Brain microvascular endothelial cell (primary cell): ENCODE measurements at places on chromosomes 1 and 21.

DNA sequence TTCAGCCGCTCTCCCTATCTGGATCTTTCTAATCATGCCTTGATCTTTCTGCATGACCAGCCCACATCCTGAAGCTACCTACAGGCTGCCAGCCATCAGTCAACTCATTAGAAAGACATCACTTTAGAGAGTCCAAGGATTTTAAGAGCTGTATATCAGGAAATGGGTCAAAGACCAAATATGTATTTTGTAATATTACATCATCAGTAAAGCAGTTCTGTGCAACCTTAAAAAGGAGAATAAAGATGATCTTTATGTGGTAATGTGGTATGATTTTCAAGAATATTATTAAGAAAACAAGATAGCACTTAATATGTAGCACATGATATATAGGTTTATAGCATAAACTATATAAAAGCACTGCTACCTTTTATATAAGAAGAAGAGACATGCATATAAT, 47.6 kb downstream of the SLC30A7 start:
- no peak for DNase-seq

- peak; percentile 87 for DNase-seq
Measured at GRCh38 chr1:201916649-201917249, 28.1 kb downstream of the SHISA4 start.

- DNase-seq: no peak
Measured at GRCh38 chr1:18946550-18947381, 9.7 kb downstream of the IFFO2 start.

- DNase-seq: no peak
Measured at GRCh38 chr1:53138991-53139884, 3.2 kb downstream of the SLC1A7 start.

DNA sequence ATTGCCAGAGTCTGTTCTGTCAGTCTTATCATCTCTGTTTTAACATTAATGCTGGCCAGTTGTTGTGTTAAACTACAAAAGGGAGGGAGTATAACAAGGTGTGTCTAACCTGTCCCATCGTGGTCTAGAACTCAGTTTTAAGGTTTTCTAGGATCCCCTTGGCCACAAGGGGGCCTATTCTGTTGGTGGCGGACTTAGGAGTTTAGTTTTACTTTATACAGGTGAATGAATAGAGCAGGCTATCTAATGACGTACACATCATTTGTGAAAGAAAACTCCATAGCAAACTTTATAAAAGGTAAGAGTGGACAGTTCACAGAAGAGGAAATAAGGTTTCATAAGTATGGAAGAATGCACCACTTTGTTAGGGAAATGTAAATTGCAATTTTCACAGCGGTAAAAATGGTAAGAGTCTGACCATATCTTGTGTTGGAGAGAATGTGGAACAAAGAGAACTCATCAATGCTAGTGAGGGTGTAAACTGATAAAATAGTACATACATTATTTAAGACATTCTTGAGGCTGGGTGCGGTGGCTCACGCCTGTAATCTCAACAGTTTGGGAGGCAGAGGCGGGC, 2.5 kb upstream of the ATF6 start:
- no peak for DNase-seq

GRCh38 chr21:33968080-33968994, 52.7 kb upstream of the ATP5PO start:
- peak; percentile 64 for DNase-seq

DNA sequence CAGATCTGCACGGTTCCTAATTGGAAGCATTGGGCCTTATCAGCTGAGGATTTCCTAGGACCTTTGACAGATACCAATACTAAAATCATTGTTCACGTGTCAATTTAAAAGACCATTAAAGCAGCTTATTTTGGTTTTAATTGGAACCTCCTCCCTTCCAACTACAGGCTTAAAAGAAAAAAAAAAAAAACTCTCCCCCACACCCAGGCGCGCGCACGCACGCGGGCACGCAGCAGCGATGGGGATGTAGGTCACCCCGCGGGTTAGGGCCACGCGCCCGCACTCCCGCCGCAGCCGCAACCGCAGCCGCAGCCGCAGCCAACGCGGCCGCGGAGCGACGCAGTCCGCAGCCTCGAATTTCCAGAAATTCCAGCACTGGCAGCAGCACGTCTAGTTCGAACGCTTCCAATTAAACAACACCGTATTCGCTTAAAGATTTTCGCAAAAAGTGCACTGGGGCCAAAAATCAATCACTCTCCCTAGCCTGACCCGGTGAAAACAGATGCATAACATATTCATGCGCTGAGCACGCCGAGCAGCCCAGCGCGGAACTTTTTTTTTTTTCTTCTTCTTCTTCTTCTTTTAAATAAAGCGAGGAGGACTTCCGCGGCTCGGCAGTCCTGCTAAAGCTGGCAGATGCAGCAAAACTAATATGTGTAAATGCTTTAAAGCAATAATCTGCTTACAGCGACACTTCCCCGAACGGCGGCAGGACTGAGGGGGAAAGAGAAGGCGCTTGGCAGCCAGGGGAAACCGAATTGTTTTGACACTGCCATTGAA, 13.3 kb upstream of the BARHL2 start:
- no peak for DNase-seq

DNA sequence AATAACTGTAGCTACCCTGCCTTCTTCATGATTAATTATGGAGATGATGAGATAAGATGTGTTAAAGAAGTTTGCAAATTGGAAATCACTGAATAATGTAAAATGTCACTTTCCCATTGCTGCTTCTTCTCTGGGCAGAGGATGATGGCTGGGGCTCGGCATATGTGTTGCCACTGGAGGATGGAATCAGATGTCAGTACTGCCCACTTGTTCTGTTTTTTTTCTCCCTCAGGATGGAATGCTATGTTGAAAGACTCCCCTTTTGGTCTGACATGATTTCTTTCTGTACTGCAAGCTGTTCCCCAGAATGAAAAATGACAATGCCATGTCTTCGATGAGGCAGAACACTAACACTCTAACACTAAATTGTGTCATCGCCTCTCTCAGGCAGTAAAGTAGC, 373.9 kb upstream of the SPAG17 start:
- DNase-seq: no peak

DNA sequence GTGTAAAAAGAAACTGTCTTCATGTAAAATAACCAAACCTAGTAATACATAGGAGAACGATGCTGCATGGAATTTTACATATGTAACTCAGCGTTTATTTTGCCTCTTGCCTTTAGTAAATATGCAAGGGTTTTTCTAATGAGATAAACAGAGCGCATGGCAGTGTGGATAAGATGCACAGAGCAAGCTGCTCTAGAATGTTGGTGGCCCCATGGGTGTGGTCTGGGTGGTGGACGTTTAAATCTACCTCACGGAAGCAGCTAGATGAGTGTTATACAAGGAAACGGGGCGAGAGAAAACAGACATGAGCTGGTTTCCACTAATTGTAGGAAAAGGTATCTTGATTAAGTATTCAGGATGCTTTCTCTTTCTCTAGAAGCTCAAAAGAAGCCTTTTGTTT, 205.9 kb downstream of the DSCAM start:
- DNase-seq: no peak

- DNase-seq: no peak
Measured at GRCh38 chr1:9822897-9823692, 670 bp downstream of the CLSTN1 start.

DNA sequence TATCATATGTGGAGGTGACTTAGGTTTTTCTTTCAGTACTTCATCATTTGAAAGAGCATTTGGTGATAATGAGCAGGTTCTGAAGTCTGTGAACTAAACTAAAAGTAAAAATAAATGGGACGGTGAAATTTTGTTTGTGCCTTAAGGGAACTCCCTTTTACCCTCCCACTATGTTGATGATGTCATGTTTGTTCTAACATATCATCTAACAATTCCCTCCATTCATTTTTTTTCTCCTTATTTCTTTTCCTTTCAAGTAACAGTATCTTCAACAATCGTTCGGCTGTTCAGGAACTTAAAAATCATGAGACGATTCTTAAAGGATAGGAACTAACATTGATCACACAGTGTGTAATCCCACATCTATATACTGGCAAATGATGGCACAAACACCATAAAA, 30.0 kb upstream of the IRF2BP2 start:
- DNase-seq: no peak

DNA sequence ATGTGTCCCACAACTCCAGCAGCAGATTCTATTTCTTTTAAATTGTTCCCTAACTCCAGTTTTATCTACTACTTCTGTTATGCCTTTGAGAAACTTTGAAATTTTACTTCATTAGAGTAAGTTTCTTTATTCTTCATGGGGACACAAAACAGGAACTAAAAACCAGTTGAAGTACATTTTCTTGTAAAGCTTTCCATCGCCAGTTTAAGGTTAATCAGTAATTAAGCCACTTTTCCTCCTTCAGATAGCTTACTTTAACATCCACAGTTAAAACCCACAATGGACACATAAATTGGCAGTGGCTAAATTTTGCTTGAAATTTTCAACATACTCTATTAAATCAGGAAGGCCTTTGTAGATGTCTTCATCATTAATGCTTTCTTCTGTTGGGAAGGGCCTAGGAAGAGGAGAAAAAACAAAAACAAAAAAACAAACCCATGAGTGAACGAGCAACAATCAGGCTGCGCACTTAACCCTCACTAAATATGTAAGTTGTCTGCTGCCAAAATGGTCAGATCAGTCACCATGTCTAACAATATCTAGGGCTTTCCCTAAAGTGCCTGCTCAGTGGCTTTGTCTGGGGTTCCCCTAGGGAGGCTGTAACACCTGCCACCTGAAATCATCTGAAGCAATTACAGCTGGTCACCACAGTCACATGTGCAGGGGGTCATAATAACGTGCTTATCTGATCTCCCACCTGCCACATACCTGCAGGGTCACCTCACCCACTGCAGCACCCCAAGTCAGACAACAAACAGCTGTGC, 187.9 kb downstream of the VAV3 start:
- no peak for DNase-seq

- DNase-seq: no peak
Measured at GRCh38 chr1:54805981-54806381, 4.9 kb upstream of the TTC22 start.

- DNase-seq: no peak
Measured at GRCh38 chr1:1221887-1222574, 8.1 kb upstream of the TNFRSF4 start.

DNA sequence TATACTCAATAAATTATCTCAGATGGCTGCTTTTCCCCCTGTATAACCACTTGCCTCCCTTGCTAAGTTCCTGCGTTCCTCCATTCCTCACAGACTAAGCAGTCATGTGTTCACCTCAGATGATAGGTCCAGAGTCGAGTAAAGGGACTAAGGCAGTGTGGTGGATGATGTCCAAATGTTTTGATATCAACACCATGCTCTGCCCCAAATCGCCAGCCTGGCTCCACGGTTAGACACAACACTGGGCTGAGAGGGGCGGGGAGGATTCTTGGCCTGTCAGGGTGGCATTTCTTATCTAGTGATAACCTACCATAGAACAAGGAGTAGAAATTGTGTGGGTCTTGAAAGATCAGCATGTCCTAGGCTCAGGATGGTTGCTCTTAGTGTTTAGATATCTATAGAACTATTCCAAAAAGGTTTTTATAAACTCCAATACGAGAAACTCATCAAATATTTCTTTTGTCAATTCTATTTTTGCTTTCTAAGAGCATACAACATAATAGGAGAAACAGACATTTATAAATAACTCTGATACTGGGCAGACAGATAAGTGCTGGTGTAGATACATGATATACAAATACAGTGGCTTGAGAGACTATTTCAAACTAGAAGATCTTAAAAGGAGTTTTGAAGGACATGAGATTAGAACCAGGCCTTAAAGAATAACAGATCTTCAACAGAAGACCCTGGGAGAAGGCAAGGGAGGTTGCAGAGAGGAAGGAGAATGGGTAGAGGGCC, 21.5 kb downstream of the GJA5 start:
- DNase-seq: no peak

GRCh38 chr1:103112546-103112945, 4.2 kb upstream of the COL11A1 start:
- DNase-seq: no peak

DNA sequence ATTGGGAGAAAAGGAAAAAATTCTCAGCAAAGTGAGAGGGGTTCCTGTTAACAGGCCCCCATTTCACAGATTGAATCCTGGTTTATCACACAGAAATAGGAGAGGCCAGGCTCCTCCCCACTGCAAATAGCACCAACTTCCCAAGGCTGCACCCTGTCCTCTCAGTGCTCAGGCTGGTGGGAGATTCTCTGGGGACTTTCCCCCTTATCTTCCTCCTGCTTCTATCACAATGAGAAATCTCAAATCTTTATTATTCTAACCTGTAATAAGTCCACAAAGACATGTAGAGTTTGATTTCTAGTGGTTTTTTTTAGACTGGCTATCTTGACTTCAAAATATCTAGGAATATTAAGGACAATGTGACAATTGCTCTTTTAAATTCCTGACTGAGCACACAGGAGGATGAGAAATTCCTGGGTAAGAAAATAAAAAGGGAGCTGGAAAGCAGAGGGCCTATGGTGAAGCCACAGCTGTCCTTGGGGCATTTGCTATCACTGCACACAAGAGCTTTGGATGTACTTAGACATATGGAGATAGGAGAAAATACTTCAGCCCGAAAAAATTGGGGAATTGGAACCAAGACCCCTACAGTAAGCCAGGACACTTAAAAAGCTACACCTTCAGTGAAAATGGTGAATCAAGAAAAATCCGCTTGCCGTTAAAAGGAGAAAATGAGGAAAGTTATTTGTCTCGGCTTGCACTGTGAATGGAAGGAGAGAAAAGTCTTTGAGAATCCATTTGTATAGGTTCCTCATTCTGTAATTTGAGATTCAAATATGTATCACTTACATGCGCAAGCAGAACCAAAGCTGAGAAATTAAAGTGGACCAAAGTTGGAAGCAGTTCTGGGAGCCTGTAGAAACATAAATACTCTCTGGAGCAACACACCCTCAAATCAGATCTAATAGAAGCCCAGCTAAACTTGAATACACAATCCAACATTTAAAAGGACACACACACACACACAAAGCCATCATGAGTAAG, 65.9 kb upstream of the C1orf105 start:
- DNase-seq: no peak

DNA sequence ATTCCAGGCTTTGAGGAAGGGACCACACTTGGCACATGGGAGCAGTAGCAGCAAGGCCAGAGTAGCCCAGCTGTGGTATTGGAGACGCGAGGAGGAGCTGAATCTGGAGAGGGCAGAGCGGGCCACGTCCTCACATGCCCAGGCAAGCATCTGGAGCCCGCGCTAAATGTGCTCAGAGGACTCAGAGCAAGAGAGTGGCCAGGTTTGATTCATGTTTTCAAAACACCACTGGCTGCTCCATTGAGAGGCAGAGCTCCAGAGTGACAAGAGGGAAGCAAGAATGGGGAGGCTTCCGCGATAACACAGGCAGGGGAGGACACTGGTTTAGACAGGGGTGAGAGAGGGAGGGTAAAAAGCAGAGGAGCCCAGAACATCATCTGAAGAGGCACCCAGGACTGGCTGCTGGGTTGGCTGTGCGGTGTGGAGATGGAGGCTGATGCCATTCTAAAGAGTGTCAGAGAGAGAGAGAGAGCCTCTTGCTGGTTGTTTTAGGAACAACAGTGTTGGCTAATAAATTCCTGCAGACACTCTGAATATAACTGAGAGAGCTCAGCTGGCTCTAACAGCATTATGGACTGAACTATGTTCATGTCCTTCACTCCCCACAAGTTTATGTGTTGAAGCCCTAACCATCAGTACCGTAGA, 32.3 kb downstream of the RCAN1 start:
- peak; percentile 47 for DNase-seq

- DNase-seq: no peak
Measured at GRCh38 chr1:31258581-31258980, 18.9 kb upstream of the NKAIN1 start.

GRCh38 chr21:41668686-41669532, 97.9 kb downstream of the RIPK4 start:
- no peak for DNase-seq
